RPMI7951 (cell line): ENCODE measurements at places on chromosomes 2 and 18. TPM values are rescaled to one million over a fixed set of nuclear protein-coding genes. Genes with fewer than 3 reads are reported as not detected.

CRYGD gene
- not detected in 2 replicates for total RNA-seq

GPR45 gene
- not detected in 2 replicates for total RNA-seq

TANC1 gene
- 19.3 and 24.4 TPM in 2 replicates for total RNA-seq

GAREM2 gene
- total RNA-seq: 0.88 and 1.8 TPM in 2 replicates

- DNase-seq: no peak
Measured at GRCh38 chr2:200702646-200703118, 109.0 kb upstream of the BZW1 start.

GRCh38 chr2:41728788-41729338 is 319.0 kb upstream of the PKDCC start:
- no peak for DNase-seq

DNA sequence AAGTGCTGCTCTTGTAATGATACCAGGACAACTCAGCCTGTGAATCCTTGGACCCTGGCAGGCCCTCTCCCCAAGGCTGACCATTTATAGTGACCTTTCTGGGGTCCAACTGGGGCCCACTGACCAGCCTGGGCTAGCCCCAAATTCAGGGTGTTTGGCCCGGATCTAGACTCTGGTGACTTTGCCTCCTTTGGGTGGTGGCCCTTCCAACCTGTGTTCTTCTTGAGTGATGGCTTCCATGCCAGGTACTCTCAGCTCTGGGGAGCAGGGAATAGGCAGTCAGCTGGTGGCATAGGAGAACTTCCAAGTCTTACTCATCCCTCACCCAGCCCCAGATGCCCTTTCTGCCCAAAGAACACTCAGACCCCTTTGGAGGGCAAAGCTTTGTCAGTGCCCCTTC is 10.3 kb downstream of the MYO7B start:
- no peak for DNase-seq

- no peak for DNase-seq
Measured at GRCh38 chr2:3172265-3172935, 205.2 kb downstream of the EIPR1 start.

DNA sequence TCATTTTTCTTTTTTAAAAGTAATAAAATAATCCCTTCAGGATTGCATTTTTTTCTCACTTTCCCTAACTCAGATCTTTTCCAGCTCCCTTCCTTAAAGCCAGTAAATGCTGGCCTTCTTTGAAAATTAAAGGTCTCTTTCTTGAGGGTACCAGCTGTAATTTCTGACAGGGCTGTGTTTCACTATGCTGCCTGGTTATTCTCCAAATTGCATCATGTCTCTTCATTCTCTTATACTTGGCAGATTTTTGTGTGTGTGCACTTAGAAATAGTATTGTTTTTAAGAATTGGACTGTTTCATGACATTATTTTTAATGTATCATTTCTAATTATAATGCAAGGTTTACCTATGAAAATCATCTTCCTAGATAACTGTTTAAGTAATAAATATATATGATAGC is 72.0 kb upstream of the EPB41L5 start:
- DNase-seq: no peak

DNA sequence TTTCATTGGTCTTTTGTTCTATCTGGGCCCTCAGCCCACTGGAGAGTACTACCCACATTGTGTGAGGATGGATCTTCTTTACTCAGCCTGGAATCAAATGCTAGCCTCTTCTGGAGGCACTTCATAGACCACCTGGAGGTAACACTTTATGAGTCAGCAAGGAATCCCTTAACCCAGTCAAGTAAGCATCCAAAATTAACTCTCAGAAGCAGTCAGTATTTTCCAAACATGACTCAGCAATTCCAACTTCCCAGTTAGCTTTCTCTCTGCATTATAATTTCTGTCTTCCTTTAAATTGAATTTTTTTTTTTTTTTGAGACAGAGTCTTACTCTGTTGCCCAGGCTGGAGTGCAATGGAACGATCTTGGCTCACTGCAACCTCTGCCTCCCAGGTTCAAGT is 142.7 kb downstream of the ACKR3 start:
- peak; percentile 66 for DNase-seq

- no peak for DNase-seq
Measured at GRCh38 chr2:98579926-98580325, 28.4 kb downstream of the COA5 start.

DNA sequence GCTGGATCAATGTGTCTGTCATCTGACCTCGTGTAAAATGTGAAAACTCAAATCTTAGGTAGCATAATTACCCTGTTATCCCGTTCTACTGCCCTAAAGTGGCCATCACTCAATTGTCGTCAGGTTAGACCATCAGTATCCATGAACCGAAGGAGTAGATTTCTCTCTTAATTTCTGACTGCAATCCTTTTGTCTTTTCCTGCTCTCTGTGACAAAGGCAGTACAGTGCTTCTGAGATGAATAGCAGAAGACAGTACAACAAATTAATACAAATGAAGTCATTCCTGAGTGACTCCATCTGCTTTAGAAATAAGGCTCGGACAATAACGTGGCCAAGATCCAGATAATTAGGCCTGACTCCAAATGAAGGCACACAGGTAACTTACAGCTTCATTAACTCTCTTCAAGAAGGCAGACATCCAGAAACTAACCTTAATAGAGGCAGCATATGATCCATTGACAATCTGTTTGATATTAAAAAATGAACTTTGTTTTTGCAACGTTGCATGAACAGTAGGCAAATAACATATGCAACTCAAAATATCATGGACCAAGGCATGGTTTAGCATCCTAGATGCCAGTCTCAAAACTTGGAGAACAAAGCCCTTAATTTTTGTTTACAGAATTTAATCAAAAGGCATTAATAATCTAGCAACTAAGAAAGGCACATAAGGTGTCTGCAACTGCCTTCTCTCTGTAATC is 96.7 kb upstream of the CDH20 start:
- no peak for DNase-seq

DNA sequence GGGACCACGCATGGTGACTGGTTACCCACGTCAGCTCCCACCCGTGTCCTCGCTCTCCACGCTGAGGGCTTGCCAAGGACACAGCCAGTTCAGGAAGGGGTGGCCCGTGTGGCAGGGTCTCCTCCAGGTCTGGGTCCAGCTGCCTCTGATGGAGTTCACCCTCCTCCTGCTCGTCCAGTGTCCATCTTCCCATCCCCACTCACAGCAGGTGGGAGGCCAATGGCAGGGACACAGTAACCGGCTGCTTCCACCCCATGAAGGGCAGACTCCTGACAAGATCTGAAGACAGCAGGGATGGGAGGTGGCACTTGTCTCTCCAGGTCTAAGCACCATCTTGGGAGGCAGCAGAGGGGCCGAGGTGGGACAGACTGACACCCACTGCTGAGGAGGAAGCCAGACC is 106.4 kb downstream of the NDUFA10 start:
- DNase-seq: no peak

- DNase-seq: no peak
Measured at GRCh38 chr2:126700677-126701076, 44.7 kb downstream of the GYPC start.

DNA sequence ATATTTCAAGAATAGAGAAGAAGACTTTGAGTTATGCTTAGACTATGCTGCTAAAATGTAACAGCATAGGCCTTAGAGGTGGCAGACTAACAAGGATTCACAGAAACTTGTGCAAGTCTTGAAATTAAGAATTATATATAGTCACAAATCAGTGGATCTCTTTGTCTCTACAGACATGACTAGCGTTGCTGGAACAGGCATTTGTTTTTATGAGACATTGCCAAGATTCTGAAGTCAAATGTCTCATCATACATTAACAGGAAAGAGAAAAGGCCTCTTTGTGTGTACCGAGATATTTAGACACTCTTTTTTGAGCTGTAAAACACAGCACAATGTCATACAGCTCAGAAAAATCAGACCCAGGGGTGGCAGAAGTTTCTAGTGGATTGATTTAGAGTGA is 207.1 kb downstream of the TMX3 start:
- DNase-seq: peak; percentile 8

DNA sequence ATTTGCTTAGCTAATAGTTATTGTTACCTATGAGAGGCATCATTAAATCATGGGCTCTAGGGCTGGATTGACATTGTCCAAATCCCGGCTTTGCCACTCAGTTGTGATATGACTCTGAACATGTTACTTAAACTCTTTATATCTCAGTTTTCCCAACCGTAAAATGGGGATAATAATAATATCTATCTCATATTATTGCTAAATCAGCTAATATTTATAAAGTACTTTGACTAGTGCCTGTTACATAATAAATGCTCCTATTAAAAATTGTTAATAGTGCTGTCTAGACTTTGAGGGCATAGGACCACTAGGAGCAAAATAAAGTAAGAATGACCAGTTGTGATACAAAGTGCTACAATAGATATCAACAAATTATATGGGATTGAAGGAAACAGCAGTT is 376.3 kb upstream of the FIGN start:
- no peak for DNase-seq

DNA sequence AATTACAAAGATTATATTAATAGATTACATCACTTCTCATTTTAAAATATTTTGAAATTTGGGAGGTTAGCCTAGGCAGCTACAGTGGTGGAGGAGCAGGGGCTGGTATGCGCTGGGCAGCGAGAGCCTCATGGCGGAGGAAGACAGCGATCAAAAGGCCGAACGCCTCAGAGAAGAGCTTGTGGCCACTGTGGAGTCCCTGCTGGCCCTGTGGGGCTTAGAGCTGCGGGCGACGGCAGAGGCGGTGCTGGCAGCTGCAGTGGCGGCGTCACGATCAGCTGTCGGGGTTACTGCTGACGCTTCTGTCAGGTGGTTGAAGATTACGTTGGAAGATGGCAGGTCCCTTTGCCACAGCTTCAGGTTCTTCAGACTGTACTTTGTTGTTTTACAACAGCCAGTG is 87.4 kb downstream of the ROCK2 start:
- DNase-seq: no peak

DNA sequence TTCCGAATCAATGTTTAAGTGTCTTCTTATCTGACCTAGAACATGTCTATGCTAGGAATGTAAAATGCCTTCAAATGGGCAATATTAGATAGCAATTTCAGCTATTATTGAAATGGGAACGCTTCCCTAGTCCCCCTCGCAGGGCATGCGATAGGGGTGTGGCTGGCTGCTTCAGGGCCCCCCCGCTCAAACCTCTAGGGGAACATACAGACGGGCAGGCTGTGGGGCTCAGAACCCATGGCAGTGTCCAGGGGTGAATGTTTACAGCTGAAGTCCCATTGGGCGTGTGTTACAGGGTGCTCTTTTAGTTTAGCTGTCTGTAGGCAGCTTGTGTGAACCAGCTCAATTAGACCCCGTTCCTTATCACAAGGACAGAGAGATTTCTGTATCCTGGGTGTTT is 315.9 kb downstream of the DSEL start:
- DNase-seq: no peak

GRCh38 chr2:119147776-119148715 is 10.5 kb downstream of the C1QL2 start:
- DNase-seq: no peak

DNA sequence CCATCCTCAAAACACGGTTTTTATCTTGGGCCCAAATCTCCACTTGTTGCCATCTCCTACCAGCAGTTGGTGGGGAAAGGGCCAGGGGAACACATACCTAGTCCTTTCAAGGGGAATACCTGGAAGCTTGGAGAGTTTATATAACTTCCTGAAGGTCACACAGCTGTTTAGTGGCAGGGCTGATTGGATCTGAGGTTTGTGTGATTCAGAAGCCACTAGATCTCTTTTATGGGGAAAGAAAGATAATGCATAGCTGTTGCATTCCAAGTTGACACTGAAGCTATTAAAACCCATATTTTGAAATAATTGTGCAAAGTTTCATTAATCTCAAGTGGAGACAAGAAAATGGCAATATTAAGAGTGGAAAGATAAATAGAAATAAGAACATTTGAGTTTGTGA is 134.2 kb downstream of the PLCL1 start:
- DNase-seq: no peak
